AG08395 (cell line): ENCODE measurements at places on chromosomes 11 and 22.

- peak; percentile 3 for DNase-seq
Observed at GRCh38 chr11:107592813-107593212, 1.9 kb downstream of the ELMOD1 start.

DNA sequence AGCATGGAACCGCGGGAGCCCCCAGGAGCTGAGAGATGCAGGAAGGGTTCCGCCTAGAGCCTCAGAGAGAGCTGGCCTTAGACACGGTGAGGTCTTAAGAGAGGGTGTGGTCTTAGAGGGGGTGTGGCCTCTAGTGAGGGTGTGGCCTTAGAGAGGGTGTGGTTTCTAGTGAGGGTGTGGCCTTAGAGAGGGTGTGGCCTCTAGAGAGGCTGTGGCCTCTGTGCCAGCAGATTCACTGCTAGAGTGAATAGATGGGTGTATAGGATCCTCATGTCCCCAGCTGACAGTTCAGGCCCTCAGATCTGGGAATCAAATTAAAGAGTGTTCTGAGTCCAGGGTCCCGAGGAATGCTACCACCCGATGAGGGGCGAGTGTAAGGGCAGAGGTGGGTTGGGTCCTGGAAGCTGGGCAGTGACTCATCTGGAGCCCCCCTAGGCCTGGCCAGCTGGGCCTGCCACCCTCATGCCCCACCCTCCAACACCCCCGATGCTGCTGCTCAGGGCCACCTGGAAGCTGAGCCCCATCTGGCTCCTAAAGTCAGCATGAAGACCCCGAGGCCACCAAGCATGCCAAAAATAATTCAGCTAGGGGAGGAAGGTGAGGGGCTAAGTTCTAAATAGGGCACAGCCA is 49.5 kb downstream of the IGF2 start:
- DNase-seq: peak; percentile 40

GRCh38 chr11:83723999-83724398 is 437.8 kb upstream of the CCDC90B start:
- peak; percentile 65 for DNase-seq

GRCh38 chr11:79949574-79949973 is 508.7 kb upstream of the TENM4 start:
- no peak for DNase-seq

DNA sequence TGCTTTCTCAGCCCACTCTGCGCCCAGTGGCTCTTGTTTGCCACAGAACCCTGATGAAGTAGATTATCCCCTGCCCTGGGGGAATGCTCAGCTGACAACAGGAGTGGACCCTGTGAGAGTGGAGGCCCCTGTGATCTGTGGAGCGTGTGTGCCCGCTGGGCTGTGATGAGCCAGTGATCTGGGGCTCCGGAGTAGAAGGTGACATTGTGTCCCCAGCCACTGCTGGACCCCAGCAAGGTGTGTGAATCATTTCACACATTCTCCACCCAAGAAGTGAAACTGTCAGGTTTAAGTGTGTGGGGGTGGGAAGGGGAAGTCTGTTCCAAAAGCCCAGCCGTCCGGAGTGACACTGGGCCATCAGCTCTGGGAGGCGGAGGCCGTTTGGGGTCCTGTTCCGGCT is 33.1 kb upstream of the GRAMD4 start:
- no peak for DNase-seq
